ENCODE measurements at places on chromosomes 11 and 22.

GRCh38 chr11:94148189-94148588 is 19.5 kb downstream of the PANX1 start:
- no peak for DNase-seq

DNA sequence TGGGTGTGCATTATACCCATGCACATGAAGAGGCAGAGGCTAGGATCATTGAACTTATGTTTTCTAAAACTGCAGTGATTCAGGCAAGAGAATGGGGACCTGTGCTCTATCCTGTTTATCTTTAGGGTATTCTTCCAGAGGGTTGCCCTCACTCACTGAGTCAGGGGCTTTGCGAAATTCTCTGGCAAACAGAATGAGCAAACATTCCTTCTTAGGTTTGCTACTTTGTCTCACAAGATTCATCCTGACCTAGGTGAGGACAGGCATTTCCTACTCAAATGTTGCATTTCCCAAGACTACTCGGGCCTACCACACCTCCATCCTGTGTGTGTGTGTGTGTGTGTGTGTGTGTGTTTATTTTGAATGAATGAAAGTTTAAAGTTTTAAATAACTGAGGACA is 2.7 kb upstream of the EIF3M start:
- no peak for DNase-seq

DNA sequence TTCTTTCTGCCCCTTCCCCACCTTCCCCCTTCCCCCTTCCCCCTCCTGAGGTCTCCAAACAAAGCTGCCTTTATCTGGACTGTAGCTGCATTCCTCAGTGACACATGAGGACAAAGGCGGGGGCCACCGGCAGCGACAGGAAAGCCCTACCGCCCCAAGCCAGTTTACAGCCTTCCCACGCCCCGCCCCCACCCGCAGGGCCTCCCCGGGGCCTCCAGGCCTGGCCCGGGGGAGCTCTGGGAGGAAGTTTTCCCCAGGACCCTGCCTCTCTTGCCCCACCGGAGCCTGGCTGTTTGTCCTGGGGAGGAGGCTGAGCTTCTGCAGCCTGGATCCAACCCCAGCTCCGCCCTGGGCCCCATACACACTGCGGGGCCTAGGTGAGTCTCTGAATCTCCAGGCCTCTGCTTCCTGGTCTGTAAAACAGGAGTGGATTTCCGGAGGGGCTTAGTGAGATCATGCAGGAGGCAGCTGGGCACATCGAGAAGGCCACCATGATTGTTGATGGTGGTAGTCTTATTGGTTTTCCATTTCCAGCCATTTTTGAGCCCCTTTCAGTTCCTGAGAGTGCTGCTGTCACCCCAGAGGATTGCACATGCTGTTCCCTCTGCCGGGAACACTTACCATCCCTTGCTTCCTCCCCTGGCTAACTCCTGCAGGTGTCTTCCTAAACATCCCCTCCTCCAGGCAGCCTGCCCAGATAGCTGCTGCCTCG is 130.7 kb downstream of the MN1 start:
- no peak for DNase-seq

GRCh38 chr11:105224482-105225253 is 85.1 kb upstream of the CARD18 start:
- no peak for DNase-seq

- no peak for DNase-seq
Measured at GRCh38 chr11:2205981-2206690, 34.5 kb upstream of the TH start.

- DNase-seq, result no peak
Measured at GRCh38 chr22:20027966-20028854, 7.3 kb downstream of the TANGO2 start.

DNA sequence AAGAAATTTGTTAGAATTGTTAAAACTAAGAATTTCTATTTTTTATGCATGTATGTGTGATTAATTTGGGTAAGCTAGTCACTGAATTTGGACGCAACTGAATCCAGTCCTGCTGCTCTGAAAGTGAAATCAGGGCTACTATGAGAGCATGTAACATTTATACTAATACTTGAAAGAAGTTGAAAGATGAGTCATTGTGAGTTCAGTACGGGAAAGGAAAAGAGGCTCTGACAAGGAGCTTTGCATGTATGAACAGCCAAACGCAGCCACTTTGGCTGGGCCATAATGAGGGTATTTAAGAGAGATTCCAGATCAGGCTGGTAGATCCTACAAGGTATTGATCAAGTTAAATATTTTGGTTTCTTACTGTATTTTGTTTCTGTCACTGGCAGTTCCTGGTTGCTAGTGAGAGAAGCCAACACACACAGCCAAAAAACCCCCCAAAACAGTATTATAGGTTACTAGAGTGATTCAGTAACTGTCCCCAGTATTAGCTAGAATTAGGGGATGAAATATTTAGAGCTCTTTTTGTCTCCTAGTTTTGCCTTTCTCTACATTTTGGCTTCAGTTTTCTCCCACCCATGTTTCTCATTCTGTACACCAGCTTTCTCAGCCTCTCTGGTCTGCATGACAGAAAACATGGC is 14.1 kb downstream of the AASDHPPT start:
- no peak for DNase-seq

- DNase-seq, result no peak
Measured at GRCh38 chr11:127345819-127346459, 345.4 kb upstream of the KIRREL3 start.

GRCh38 chr11:83042964-83043711 is 28.6 kb downstream of the RAB30 start:
- no peak for DNase-seq

GRCh38 chr11:68508425-68508824 is 47.9 kb downstream of the PPP6R3 start:
- DNase-seq, result no peak

GRCh38 chr11:32418836-32419235 is 16.5 kb downstream of the WT1 start:
- no peak for DNase-seq

DNA sequence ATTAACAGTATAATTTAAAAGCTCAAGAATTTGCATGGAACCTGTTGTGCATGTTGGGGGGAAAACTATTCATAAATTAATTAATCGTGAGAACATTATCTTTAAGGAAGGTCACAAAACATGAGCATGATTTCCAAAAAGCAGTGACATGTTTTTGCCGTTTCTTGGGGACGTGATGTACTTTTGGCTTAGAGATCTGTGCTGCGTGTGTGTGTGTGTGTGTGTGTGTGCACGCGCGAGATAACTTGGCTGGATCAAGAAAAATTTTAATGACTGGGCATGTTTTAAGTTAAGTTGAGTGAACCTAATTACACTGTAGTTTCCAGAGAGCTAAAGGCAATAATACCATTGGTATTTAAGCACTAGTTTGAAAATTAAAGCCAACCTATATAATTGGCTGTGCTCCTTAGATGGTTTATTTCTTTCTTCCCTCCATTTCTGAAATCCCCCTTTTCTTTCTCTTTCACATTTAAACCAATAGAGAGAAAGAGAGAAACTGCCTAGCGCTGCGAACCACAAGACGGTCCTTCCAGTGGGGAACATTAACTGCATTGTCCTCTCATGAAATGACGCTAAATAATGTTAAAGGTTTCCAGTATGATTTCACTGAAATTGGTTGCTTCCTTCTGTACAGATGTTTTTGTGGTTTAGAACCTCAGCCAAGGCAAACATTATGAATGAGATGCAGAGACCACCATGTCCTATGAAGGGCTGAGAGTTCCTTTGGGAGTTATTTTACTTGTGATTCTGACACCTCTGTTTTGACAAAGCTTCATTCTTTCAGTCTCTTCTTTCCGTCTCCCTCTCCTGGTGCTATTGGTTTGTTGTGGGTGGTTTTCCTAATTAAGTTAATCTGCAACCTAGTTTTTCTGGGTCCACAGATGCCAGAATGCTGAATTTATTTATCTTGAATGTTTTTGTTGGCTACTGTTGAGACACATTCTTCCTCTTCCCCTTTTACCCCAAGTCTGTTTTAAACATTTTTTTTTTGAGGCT is 51.7 kb downstream of the ZBTB16 start:
- no peak for DNase-seq

GRCh38 chr11:122923302-122923701 is 40.7 kb downstream of the JHY start:
- DNase-seq, result no peak

GRCh38 chr11:69295995-69296889 is 2.3 kb downstream of the MYEOV start:
- DNase-seq, result no peak

GRCh38 chr11:32713496-32713895 is 81.0 kb downstream of the CCDC73 start:
- DNase-seq, result no peak

GRCh38 chr22:46911346-46911745 is 148.9 kb downstream of the TBC1D22A start:
- no peak for DNase-seq

DNA sequence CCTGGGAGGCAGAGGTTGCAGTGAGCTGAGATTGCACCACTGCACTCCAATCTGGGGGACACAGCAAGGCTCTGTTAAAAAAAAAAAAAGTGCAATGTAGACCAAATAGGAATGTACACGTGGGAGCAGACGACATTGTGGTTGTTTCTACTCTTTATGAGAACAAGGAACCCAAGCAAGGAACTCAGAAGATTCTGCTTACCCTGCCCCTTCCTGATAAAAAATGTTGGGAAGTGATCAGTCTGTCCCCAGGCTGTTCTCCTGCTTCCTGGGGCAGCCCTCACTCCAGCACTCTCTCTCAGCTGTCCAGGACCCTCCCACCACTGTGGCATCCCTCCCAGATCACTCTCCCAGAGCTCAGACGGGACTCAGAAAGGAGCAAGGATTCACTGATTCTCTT is 31.8 kb downstream of the SLCO2B1 start:
- no peak for DNase-seq

DNA sequence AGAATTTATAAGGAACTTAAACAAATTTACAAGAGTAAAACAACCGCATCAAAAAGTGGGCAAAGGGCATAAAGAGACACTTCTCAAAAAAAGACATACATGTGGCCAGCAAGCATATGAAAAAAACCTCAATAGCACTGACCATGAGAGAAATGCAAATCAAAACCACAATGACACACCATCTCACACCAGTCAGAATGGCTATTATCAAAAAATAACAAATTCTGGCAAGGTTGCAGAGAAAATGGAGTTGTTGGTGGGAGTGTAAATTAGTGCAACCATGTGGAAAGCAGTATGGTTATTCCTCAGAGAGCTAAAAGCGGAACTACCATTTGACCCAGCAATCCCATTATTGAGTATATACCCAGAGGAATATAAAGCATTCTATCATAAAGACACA is 866.8 kb upstream of the TENM4 start:
- no peak for DNase-seq

- DNase-seq, result no peak
Measured at GRCh38 chr22:48826546-48826945, 1001.1 kb downstream of the BRD1 start.

DNA sequence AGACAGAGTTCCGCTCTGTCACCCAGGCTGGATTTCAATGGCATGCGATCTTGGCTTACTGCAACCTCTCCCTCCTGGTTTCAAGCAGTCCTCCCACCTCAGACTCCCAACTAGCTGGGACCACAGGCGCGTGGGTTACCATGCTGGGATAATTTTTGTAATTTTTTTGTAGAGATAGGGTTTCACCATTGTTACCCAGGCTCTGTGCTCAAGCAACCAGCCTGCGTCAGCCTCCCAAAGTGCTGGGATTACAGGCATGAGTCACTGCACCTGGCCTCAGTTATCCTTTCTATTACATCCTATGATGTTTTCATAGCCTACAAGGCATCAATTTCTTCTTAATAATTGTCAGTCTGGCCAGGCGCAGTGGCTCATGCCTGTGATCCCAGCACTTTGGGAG is 36.5 kb downstream of the LRRC74B start:
- no peak for DNase-seq

DNA sequence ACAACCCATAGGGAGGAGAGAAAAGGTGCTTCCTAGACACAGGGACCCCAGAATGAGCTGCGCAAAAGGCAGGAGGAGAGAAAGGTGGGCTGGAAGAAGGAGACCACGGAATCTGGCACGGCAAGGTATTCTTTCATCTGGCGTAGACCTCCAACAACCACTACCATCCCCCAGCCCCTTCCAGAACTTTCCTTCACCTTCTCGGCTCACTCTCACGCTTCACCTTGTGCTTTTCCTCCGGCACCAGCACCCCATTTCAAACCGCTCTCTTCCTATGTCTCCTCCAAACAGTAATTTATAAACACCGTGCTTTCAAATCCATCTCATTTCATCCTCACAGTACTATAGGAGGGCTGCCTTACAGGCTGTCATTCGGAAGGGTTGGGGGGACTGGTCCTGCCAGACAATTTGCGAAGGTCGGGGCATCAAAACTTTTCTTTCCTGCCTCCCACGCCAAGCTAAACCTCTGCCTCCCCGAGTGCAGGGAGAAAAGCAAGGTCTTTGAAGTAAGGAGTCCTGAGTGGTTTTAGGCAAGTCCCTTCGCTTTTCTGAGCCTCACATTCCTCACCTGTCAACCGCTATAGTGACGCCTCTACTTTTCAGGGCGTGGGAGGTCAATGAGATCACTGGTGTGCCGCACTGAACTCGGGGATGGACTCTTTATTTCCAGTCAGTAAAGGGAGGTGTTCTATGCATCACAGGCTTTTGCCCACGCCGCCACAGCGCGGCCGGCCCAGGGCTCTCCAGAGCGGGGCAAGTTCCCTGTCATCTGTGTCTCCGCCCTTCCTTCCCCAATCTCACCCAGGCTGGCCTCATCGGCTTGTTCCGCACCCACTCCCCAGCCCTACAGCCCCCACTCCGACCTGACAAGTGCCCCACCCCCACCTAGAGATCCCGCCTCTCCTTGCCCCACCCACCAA is 800 bp downstream of the KCTD21 start:
- DNase-seq, result no peak

DNA sequence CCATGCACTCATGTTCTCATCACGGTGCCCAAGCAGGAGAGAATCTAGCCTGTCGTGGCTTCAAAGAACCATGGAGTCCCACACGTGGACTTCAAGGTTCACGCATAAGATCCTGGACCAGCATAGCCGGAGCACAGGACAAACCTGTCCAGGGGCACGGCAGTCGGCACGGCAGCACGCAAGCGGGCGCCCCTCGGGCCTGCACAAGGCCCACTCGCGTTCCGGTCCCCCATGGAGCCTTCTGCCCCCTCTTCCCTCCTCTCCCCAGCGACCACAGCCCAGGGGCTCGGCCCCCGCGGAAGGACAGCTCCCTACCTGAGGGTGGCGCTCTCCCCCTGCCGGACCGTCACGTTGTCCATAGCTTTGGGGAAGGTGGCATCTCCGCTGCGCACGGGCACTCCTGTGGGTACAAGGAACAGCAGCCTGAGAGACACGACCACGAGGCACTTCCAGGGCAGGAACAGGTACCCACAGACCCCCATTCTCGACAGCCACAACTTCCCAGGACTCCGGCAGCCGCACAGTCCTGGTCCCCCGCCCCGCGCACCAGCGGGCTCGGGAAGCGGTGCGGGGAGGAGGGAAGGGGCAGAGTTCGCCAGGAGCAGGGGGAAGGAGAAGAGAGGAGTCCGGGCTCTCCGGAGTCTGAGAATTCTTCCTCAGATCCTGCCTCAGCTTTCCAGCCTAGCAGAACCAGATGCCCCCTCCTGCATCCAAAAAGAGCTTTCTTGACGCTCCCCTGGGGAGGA is 589.5 kb downstream of the OPCML start:
- DNase-seq, result no peak
